ENCODE measurements at places on chromosomes 1 and 21.

GRCh38 chr21:40696246-40696645, 150.7 kb downstream of the DSCAM start:
- no peak for DNase-seq

- peak; percentile 20 for DNase-seq
These were observed 51.1 kb downstream of the SIM2 start for GRCh38 chr21:36749935-36750575.

DNA sequence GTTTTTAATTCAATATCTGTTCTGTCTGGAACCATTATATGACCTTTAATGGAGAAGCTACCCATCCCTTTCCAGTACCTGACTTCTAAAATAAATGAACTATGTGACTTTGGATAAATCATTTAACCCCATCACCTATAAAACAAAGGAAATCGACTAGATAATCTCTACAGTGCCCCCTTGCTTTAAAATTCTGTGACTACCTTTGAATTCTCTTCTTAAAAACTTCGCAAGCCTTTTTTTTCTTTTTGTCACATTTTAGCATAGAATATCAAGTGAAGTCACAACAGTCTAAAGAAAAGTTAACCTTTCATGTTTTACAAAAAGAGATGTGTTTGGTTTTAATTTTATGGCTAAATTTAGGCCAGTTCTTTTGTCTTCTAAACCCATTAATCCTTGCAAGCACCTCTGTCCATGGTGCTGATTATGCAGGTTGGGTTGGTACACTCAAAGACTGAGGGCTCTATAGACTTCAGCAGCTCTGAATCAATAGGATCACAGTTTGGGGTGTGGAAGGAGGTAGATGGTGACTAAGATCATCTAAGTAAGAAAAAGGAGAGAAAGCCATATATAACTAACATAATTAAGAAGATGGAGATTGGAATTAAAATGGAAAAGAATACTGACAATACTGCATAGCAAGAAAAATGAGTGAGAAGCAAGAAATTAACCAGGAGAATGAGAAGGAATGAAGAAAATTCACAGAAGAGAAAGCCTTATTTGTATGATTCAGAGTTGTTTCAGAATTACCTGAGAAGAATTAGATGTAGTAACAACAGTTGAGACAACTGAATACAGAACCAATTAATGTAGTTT, 59.2 kb downstream of the TBX15 start:
- DNase-seq: peak; percentile 49

DNA sequence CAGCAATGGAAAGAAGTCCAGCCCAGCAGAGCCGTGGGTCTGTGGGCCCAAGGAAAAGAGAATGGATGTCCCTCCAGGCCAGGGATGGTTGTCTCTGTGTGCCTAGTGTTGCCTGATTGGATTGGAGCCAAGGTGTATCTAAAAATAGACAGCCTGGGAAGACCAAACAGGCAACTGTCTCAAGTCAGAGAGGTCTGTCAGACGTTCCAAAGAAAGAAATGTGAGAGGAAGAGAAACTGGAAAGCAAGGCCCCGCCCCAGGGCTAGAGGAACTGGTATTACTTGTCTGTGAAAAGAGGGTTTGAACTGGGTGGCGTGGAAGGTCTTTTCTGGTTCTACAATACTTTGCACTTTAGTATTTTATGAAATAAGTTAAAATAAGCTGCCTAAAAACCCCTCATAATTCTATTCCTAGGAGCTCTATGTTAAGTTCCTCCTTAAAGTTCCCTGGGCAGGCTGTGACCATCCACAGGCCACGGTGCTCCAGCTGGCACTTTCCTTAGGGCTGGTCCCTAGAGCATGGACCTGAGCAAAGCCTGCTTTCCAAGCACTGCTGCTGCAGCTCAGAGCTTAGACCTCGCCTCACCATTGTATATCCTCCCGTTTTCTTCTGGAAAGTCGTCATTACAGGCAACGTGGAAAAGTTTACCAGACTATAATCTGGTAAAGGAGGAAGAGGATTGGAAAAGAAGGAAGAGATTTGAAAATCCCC, 151.6 kb downstream of the DISC1 start:
- peak; percentile 64 for DNase-seq

GRCh38 chr1:156100205-156100995, 14.1 kb upstream of the LMNA start:
- DNase-seq: no peak

DNA sequence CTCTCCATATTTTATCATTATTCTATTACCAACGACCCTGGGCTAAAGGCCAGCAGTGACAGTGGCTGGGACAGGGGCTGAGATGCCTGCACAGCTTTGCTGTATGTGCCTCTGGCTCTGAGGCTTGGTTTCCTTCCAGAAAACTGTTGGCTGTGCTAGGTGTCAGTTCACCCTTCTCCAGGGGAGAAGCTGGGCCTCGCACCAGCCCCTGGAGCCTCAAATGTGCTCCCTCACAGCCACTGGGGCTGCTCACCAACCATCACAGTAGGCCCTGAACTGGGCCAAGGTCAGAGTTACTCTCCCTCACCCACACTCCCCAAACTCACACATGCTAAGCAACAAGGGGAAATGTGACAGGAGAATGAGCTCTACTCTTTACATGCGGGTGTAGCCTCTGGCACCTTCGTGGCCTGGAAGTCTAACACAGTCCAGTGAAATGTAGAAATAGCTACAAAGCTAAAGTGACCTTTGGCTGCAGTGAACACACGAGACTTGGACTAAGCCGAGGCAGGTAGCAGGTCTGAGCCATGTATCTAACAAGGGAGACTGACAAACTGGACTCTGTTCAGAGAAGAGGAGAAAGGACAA, 4.7 kb upstream of the CD160 start:
- no peak for DNase-seq

DNA sequence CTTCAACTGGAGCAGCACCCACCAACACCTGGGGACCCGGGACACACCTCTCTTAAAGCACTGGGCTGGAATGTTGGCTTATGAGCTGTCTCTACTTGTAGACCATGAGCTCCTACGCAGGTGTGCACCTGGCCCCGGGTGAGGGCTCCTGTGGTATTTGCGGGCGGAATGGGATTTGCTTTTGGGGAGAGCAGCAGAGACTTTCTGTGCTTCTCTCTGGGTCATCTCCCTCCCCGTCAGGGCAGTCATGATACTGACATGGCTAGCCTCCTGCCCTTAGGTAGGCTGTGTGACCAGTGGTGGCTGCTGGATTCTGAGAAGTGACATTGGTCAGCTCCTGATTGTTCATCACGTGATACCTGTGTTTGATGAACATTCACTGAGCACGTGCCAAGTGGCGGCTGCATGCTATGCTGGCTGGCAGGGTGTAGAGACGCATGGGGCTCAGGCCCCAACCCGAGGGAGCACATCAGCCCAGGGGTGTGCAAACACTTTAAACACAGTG, 9.0 kb upstream of the ZBTB21 start:
- DNase-seq: no peak

- no peak for DNase-seq
These were observed 44.5 kb downstream of the EDARADD start for GRCh38 chr1:236438614-236439013.

DNA sequence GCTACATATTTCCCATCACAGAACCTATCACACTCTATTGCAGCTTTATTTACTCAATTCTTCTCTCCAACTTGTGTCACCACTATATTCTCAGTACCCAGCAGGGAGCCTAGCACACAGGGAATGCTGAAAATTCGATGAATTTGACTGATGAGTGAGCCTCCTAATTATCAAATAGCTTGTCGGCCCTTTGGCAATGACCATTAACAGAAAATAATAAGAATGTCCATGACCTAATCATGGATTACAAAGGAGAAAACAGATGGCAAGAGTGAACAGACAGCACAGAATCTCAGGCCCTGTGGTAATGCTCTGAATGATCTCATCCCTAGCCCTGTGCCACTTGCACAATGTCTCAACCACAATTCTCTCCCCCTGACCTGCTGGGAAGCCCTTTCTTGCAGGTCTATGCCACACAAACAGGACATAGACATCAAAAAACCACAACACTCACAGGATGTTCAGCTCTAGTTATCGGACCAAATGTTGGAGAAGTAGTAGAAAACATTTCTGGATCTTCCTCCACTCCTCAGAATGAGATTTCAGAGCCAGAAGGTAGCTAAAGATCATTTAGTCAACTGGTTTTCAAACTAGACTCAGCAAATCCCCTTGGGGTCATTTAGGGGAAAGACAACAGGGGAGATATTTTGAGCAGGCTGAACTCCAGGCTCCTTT, 68.4 kb downstream of the LUZP1 start:
- DNase-seq: peak; percentile 97

DNA sequence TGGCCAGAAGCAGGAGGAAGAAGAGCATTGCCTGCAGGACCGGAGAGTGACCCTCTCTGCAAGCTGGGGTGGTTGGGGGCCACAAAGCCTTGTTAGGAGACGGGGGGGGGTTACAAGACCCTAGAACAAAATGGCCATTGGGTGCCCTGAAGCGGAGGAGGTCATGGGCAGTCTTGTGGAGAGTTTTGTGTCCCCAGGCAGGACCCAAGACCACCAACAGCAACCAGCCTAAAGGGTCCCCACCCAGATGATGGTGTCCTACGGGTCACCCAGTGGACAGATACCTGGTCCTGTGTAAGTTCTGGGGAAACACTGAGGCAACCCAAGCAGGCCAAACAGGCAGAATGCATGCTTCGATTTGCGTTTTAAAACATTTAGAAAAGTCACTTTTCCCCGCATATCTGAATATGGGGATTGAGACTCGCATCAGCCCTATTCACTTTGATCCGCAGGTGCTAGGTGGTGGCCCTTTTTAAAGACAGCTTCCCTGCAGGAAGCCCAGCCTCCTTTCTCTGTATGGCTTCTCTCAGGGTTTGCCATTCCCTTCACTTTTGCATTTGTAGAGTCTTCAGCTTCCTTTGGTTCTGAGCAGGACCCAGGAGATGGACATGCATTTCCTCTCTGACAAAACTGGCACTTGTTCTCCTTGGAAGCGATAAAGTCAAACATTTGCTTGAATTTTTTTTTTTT, 21.1 kb downstream of the GNG4 start:
- DNase-seq: no peak

DNA sequence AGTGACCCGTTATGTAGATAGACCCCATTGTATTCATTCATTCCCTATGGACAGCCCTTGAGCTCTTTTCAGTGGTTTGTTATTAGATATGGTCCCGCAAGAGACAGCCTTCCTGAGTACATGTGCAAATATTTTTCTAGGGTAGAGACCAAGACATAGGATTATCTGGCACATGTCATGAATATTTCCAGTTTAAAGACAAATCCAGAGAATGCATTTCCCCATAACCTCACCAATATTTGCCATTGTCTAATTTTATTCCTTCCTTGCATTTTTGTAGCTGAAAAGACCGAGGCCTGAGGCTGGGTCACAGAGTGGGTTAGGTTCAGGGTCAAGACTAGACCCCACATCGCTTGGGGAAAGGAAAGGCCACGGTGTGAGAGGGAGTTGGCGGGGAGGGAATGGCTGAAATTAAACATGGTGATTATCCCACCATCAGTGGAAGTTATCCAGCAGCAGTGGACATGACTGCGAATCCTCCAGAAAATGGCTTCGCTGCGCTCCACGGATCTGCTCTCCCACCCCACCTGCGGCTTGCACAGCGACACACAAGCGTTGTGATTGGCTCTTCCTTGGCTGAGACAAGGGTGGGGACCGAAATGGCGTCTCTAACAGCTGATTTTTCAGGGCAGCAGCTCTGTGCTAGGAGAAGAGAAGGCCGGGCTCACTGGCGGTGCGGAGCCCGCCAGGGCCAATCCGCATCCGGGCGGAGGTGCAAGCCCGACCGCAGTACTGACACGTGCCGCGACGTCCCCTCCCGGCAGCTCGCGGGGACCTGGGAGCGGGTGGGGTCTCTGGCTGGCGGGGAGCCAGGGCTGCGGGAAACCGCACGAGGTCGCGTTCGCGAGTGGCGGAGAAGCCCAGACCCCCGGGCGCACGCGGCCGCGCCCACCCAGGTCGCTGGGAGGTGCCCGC, 16.1 kb upstream of the STMN1 start:
- DNase-seq: peak; percentile 67

GRCh38 chr21:42622284-42622683, 31.1 kb upstream of the PDE9A start:
- no peak for DNase-seq

DNA sequence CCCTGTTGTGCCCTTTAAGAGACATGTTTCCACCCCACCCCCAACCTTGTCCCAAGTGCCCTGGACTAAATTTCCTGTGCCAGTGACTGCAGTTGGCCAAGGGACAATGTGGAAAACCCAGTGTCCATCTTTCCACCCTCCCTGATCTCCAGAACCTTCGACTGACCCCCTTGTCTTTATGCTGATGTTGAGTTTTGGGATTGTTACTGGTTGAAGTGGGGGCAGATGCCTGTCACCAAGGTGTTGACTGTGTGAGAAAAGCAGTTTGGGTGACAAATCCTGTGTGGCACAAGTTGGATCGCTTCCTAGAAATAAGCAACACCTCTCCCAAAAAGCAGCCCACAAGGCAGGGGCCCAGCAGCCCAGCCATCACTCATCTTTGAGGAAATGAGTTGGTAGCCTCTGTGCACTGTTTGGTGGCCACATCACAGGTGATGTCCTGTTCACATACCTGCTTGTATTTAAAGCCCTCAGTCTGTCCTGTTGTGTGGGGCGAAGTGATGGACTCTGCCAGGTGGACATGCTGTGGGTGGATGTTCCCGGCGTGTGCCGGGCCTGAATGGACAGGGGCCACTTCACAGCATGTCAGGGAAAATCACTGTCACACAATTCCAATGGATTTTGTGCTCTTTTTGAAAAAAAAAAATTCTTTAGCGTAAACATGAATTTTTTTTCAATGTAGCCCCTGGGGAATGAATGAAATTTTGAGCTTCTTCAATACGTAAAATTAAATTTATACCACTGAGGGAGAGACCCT, 6.6 kb upstream of the MIIP start:
- peak; percentile 35 for DNase-seq

- peak; percentile 22 for DNase-seq
These were observed 3.4 kb downstream of the SEMA6C start for GRCh38 chr1:151143057-151143435.

DNA sequence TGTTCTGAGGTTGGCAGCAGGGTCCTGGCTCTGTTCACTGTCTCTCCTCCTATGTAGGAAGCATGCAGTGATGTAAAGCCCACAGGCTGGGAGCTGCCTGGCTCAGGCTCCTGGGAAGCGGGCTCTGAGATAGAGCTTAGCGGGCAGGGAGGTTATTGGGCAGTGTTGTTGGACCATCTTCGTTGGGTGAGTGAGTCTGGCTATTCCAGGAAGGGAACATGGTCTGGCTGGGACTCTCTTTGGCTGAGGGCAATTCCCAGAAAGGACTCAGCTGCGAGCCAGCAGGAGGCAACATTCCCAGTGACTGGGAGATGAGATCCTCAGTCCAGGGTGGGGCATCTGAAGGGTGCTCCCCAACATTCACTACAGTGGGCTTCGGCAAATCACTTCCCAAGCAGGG, 96.2 kb downstream of the CCDC185 start:
- DNase-seq: no peak

DNA sequence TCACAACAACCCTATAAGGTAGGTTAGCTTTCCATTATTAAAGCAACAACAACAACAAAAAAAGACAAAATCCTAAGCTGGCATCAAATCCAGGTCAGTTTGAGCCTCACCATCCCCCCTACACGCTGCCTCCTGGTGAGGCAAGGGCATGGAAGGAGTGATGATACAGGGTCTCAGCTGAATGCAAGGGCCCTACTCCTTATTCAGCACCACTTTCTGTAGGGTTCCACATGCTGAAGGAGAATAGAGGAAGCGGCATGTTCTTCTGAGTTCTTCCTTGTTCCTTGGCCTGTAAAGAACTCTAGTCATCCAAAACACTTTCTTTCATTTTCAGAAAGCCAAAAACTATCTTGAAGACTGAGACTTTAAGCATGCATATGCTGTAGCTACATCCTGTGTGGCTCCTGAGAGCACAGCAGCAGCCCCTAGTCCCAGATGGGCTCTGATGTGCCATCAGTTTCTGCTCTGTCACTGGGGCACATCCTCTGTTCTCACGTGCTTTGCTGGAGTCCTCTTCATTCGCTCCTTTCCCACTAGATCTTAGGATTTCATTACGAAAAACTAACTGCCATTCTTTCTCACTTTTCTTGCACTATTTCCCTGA, 6.2 kb downstream of the ILDR2 start:
- DNase-seq: no peak

All from LHCN-M2 (cell line).